ENCODE measurements at places on chromosomes 13 and 19. TPM values are rescaled to one million over a fixed set of nuclear protein-coding genes. Genes with fewer than 3 reads are reported as not detected.

The PLVAP gene
- 70.5 TPM for polyA plus RNA-seq

The RFPL4A gene
- polyA plus RNA-seq = not detected

The FPR1 gene
- 0.73 TPM for polyA plus RNA-seq

GRCh38 chr19:33370783-33371182 is 2.7 kb upstream of the CEBPG start:
- H3K27me3 ChIP-seq = no peaks in the 10 kb centered on the region
- no peak overlapping the region for H3K27ac ChIP-seq
- no peak for DNase-seq

- peak overlapping the region; percentile 71 for H3K4me3 ChIP-seq
- no peaks in the 10 kb centered on the region for H3K27me3 ChIP-seq
- DNase-seq = peak; percentile 57
- no peak overlapping the region for H3K27ac ChIP-seq
- H3K36me3 ChIP-seq = no peaks in the 10 kb centered on the region
Measured at GRCh38 chr19:53466726-53467484, 628 bp upstream of the ZNF813 start.

Measured in pancreas (tissue), 10 donors.